ENCODE measurements at places on chromosomes 4 and X.

DNA sequence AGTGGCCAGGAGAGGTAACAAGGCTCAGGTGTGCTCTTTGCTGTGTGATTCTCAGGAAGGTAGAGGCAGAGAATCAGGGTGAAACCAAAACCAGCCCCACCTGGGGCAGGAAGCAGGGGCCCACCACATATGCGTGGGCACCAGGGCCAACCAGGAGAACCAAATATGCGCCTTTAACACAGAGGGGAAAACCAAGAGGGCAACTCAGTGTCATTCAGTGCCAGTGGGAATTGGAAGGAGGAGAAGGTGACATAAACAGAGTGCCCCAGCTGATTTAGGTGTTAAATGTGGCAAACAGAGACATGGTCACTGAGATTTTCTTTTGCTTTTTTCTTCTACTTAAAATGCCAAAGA, 106.8 kb upstream of the MAMLD1 start:
- no peak for DNase-seq

- DNase-seq, result no peak
Measured at GRCh38 chr4:38815885-38816782, 11.5 kb upstream of the TLR1 start.

GRCh38 chr4:80096175-80096850, 23.3 kb upstream of the ANTXR2 start:
- peak; percentile 11 for DNase-seq

DNA sequence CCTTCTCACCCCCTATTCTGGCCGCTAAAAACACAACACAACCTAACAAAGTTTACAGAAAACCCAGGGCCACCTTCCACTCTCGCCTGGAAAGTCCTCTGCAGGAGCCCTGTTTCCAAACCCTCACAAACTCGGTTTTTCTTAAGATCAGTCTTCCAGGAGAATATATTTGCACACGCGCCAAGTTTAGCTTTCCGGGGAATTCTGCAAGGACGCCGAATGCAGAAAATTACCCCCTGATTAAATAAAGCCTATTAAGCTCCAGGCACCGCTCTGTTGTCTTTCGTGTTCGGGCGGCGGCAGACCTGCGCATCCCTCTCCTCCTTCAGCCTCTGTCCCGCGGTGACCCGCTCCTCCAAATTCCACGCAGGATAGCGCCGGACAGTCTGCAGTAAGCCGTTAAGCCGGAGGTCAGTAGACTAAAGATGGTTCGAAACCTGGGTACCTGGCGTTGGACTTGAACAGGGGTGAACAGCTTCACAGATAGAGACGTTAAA, 5.0 kb downstream of the MSX1 start:
- no peak for DNase-seq

DNA sequence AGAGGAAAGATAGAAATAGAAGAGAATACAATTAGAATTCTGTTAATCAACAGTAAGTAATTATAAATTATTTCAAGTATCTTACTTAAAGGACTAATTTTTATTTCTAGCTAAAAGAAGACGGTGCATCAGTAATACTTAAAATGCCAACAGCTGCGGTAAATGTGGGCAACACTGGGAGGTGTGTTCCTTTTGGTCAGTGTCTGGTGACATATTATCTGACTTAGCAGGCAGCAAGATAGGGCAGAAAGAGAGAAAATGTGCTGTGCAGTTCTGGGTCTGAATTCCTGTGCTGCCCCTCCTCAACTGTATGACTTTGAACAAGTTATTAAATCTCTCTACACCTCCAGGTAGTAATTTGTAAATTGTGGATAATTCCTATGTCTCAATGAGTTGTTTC, 120.6 kb downstream of the ZNF827 start:
- DNase-seq, result no peak

DNA sequence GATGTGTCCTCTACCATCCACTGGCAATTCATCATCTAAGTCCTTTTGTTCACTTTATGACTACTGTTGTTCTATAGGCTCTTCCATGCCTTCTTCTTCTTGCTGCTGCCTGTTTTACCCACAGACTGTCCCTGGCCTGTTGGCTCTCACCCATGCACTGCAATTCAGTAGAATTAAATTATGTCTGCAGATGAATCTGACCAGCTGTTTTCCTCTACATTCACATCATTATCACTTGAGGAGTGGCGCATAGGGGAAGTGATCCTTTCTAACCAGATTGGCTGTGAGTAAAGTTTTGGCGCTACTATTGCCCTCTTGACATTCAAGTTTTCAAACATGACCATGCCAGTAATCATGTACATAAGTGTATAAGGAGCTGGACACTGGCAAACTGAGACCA, 91.7 kb downstream of the FRMPD4 start:
- DNase-seq, result no peak

- DNase-seq, result no peak
Measured at GRCh38 chr4:948101-948935, 16.1 kb downstream of the TMEM175 start.
